Thoracic aorta (tissue), 2 donors: ENCODE measurements at places on chromosomes 4 and X. TPM values are rescaled to one million over a fixed set of nuclear protein-coding genes. Genes with fewer than 3 reads are reported as not detected.

- peak overlapping the region; percentile 39 for H3K4me3 ChIP-seq
- no peaks in the 10 kb centered on the region for H3K36me3 ChIP-seq
- DNase-seq = no peak
- no peaks in the 10 kb centered on the region for H3K4me1 ChIP-seq
- H3K27ac ChIP-seq = no peak overlapping the region
Observed at GRCh38 chrX:40544343-40545266, 36.2 kb upstream of the ATP6AP2 start.

DNA sequence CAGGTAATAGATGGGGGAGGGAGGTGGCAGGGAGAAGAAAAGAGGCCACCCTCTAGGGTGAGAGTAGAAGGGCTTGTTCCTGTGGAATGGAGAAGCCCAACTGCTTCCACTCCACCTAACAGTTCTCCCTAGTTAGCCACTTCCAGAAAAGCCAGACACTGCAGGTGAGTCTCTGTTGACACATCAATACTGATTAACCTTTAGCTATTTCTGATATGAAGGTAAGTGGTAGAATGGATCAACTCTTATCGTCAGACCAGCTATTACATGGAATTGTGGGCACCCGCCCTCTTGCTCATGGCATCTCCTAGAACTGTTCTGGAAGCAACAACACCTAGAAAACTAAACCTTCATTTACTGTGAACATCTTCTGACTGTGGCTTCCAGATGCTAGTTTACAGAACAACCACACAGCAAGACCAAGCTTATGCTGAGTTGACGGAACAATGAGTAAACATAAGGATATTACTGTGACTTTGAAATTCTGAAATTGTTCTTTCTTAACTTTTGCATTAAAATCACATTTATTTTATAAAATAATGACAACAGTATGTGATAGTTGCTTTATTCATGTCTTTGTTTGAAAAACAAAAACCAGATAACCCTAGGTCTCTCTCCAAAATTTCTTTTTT lies 44.7 kb downstream of the ANXA3 start:
- no peak overlapping the region for H3K27ac ChIP-seq
- no peaks in the 10 kb centered on the region for H3K27me3 ChIP-seq
- H3K36me3 ChIP-seq = no peaks in the 10 kb centered on the region
- peaks cover 11% of the 10 kb centered on the region for H3K4me1 ChIP-seq
- H3K4me3 ChIP-seq = no peak overlapping the region

ITIH6 gene
- total RNA-seq = not detected

DDX60 gene
- 16.2 TPM for total RNA-seq

DNA sequence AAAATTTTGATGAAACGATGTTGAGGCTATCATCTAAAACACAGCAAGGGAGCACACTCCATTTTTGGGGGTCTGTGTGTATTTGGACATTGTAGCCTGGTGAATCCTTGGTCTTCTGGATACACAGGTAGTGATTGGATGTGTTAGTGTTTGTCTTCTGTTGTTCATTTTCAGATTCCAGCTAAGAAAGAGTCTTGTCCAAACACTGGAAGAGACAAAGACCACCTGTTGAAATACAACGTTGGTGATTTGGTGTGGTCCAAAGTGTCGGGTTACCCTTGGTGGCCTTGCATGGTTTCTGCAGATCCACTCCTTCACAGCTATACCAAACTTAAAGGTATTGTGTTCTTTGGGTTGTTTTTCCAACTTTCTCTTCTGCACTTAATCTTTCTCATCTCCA lies 32.8 kb downstream of the NSD2 start:
- no peak overlapping the region for H3K27ac ChIP-seq
- no peak for DNase-seq
- H3K4me3 ChIP-seq = no peak overlapping the region

DNA sequence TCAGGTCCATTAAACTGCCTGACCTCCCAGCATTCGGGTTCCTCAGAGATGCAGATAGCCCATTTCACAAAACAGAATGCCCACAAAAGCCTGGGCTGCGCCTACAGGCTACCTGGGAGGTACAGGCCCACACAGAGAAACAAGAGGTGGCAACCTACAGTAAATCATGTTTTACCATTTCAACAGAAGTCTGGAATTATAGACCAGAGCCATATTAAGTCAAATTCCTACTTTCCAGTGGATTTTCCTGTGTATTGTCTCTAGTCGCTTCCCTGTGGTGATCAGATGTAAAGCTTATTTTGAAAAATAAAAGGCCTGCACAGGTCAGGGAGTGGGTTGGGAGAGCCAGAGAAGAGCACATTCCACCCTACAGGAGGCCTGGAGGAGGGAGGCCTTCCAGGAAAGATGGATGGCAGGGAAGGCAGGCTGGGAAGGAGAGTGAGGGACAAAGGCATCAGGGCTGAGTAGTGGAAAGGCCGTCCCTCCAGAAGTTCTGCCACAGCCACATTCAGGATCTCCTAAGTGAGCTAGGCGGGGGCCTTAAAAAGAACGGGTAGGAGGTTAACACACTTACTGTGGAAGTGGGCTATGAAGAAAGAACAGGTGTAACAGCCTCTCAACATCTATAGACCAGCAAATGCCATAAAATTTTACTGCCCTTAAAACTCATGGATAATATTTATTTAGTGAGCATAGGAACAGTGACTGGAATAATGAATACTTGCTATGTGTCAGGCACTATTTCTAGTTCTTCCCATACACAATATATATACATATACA lies 19.0 kb upstream of the USO1 start:
- no peaks in the 10 kb centered on the region for H3K36me3 ChIP-seq
- no peak overlapping the region for H3K27ac ChIP-seq
- no peaks in the 10 kb centered on the region for H3K4me1 ChIP-seq
- H3K27me3 ChIP-seq = no peaks in the 10 kb centered on the region
- H3K4me3 ChIP-seq = no peak overlapping the region

DNA sequence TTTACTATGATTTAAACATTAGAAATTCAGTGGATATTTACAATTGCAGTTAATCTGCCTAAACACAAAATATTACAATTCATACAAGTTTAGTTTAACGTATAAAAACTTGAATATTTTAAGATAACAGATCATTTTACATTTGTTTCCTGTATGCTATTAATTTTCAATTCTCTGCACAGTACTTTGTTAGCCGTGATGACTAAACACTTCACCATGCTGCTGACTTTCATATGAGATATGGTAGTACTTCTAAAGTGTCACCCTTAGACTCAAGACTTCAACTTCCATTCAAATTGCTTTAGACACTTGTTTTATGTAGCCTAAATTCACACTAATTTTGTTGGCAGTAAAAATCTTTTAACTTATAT lies 1646.4 kb upstream of the ADGRL3 start:
- H3K27me3 ChIP-seq = no peaks in the 10 kb centered on the region
- no peak overlapping the region for H3K27ac ChIP-seq
- H3K4me1 ChIP-seq = no peaks in the 10 kb centered on the region
- H3K36me3 ChIP-seq = no peaks in the 10 kb centered on the region

PDLIM5 gene
- total RNA-seq = 275 TPM

RAB9B gene
- total RNA-seq = 6.8 TPM

CSN3 gene
- not detected for total RNA-seq

DNA sequence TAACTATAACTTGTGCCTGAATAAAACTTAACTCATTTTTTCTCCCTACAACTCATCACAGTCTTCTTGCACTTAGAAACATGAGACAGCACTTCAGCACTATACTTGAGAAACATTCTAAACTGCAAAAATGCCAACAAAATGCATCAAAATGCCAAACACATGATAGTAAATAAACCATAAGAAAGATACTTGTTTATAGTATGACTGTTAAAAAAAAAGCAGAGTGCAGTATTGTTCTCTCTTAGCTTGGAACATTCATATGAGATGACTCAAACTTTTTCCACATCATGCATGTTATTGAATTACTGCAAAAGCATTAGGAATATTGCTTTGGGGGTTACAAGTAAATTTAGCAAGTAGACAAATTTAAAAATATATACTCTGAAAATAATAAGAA lies 135.7 kb upstream of the ANXA10 start:
- no peak overlapping the region for H3K27ac ChIP-seq
- H3K4me3 ChIP-seq = no peak overlapping the region
- H3K27me3 ChIP-seq = no peaks in the 10 kb centered on the region
- no peaks in the 10 kb centered on the region for H3K4me1 ChIP-seq
- no peak for DNase-seq
- no peaks in the 10 kb centered on the region for H3K36me3 ChIP-seq

AVPR2 gene
- not detected for total RNA-seq

GRCh38 chr4:168631241-168632162 lies 134.7 kb downstream of the PALLD start:
- H3K27ac ChIP-seq = peak overlapping the region; percentile 71
- peak overlapping the region; percentile 83 for H3K4me3 ChIP-seq
- no peak for DNase-seq
- no peaks in the 10 kb centered on the region for H3K27me3 ChIP-seq

DIAPH2 gene
- 42.4 TPM for total RNA-seq

CYLC1 gene
- total RNA-seq = not detected

GRCh38 chrX:153934762-153935325 lies at the start of gene NAA10:
NAA10 (minus strand) TSS chrX:153935037; CDS start chrX:153934904, 133 bp downstream.
- H3K36me3 ChIP-seq = peaks cover 6% of the 10 kb centered on the region
- H3K27me3 ChIP-seq = no peaks in the 10 kb centered on the region
- H3K27ac ChIP-seq = no peak within 1 kb of the TSS
- no peak for DNase-seq
- peak within 1 kb of the TSS; percentile 77 for H3K4me3 ChIP-seq
- peaks cover 3% of the 10 kb centered on the region for H3K4me1 ChIP-seq

DNA sequence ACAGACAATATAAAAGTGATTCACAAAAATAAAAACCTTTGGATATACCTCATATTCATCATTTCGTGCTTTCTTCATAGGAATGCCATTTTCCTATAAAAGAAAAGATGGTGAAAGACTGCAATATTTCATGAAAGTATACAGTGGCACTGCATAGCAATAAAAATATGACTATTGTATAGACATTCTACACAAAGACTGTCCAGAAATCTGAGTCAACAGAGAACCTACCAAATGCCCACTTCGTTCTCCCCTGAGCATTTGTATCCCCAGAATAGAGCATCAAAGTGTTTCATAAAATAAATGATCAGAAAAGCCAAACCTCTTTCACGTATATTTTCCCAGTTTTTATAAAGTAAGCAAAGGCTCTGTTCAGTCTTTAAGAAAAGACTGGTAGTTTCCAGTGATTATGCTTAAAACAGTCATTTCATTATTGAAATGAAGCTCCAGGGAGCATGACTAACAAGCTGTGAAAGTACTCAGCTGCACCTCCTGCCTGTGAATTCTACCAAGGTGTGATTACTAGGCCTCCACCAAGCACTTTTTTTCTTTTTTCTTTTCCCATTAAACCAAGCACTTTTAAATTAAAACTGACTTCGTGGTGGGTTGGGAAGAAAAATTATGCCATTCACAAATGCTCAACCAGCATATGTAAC lies 20.2 kb downstream of the PPA2 start:
- H3K36me3 ChIP-seq = no peaks in the 10 kb centered on the region
- H3K4me1 ChIP-seq = peaks cover 8% of the 10 kb centered on the region
- no peak overlapping the region for H3K27ac ChIP-seq
- DNase-seq = no peak
- no peak overlapping the region for H3K4me3 ChIP-seq

DCAF8L2 gene
- not detected for total RNA-seq

NUDT11 gene
- 5.0 TPM for total RNA-seq

GRCh38 chr4:185322803-185323202 lies 72.9 kb downstream of the LRP2BP start:
- H3K27me3 ChIP-seq = no peaks in the 10 kb centered on the region
- H3K36me3 ChIP-seq = peaks cover under 1% of the 10 kb centered on the region
- H3K27ac ChIP-seq = no peak overlapping the region

DNA sequence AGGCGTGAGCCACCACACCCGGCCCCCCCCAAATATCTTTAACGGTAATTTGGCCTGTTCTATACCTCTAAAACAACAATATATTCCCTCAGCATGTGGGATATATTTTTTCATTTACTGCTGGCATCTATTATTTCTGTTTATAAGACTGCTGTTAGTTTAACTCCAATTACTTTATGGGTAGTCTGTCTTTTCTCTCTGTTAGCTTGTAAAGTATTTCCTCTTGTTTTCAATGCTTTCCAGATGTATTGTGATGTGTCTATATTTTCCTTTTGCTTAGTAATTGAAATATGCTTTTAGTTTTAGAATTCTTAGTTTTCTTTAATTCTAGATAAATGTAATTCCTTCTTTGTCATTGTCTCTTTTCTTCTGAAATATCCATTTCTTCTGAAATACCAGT lies 445.8 kb downstream of the ANKRD50 start:
- H3K4me3 ChIP-seq = no peak overlapping the region
- no peaks in the 10 kb centered on the region for H3K4me1 ChIP-seq
- H3K27me3 ChIP-seq = no peaks in the 10 kb centered on the region
- no peak for DNase-seq
- H3K27ac ChIP-seq = no peak overlapping the region

DNA sequence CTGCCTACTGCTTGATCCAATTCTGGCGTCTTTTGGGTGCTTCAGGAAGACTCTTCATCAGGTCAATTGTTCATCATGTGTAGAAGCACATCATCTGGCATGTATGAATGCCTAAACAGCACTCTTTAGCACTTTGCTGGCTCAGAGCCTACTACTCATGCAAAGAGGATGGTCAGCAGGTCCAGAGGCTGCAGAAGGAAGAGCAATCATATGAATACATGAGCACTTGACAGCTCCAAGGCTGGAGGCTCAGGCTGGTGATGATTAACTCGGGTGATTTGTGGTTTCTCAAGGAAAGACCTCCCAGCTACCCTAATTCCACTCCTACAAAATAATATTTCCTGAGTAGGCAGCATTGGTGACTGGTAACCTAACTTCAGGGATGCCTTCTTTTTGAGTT lies 103.8 kb upstream of the CXCL13 start:
- no peak for DNase-seq
- H3K4me3 ChIP-seq = no peak overlapping the region
- no peaks in the 10 kb centered on the region for H3K4me1 ChIP-seq
- no peaks in the 10 kb centered on the region for H3K27me3 ChIP-seq

DNA sequence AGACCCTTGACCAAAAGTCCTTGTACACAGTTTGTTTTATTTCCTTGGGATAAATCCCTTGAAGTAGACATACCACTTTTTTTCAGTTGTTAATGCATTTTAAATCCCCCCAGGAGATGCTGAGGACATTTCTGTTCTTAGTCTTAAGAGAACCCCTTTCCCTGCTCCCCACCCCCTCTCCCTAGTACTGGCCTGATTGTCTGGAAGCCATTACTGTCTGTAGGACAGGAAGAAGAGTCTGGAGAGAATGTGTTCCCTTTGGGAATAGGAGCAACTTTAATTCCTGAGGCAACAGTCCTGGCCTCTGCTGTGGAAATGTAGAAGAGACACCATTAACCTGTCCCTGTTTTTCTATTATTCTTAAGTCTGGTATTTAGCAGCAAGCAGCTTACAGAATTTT lies 52.3 kb upstream of the TMEM131L start:
- H3K4me3 ChIP-seq = no peak overlapping the region
- DNase-seq = no peak
- H3K27ac ChIP-seq = no peak overlapping the region
- peaks cover 11% of the 10 kb centered on the region for H3K4me1 ChIP-seq
- no peaks in the 10 kb centered on the region for H3K27me3 ChIP-seq

GRCh38 chr4:146469022-146469421 lies 52.7 kb downstream of the SLC10A7 start:
- no peak for DNase-seq
- no peak overlapping the region for H3K27ac ChIP-seq
- H3K4me1 ChIP-seq = no peaks in the 10 kb centered on the region
- H3K4me3 ChIP-seq = no peak overlapping the region
- no peaks in the 10 kb centered on the region for H3K36me3 ChIP-seq
